Stimulated activated CD4-positive, alpha-beta T cell treated with anti-CD3 and anti-CD28 coated beads, Interleukin-4, amount 100 ng/mL, for 1 hour (primary cell): ENCODE measurements at places on chromosomes 11 and 22.

- DNase-seq: no peak
These were observed 22.6 kb upstream of the IRAG1 start for GRCh38 chr11:10716122-10716521.

GRCh38 chr11:74895340-74896116 lies 53.4 kb downstream of the XRRA1 start:
- no peak for DNase-seq

DNA sequence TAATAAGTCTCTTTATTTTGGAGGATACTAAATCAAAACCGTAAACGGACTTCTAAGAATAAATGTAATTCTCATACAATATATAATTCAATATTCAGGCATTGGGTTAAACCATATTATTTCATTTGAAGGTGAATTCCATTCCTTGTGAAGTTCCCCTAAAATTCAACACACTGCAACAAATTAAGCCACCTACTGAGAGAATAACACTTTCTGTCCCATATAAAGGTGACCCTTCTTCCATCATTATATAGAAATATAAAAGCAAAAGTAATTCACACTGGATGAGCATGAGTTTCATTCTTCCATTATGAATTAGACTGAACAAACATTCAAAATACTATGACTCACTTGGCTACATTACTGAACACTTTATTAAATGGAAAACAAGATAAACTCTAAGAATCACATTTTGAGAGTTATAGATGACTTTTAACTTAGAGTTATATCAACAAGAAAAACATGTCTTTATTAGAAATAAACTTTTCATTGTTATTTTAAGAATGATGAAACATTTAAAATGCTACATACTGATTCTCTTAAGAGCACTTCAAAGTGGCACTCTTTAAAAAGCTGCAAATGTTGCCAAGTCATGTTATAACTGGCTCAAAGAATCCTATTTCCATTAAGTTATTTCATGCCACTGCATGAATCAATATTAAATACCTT lies 2.8 kb downstream of the SESN3 start:
- no peak for DNase-seq

DNA sequence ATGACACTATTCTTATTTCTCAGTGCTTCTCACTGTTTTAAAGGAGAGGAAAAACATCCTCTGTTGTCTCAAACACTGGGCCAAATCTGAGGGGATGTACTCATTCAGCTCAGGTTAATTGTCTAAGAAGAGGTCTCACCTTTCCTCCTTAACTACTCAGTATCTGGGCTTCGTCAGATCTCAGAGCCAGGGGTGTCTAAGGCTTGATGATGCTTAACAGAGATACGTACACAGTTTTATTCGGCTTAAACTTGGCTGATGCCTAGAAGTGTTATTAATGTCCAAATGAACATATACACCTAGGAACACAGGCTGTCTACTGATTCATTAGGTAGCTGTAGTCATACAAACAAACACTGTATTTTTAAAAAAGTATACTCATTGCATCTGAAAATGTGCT lies 85.8 kb downstream of the UVRAG start:
- DNase-seq: no peak

GRCh38 chr11:110235966-110236365 lies 60.4 kb downstream of the RDX start:
- DNase-seq: no peak

GRCh38 chr11:36500315-36500721 lies 9.8 kb downstream of the TRAF6 start:
- no peak for DNase-seq

- DNase-seq: no peak
These were observed 161.5 kb upstream of the MTMR2 start for GRCh38 chr11:96085319-96085930.

DNA sequence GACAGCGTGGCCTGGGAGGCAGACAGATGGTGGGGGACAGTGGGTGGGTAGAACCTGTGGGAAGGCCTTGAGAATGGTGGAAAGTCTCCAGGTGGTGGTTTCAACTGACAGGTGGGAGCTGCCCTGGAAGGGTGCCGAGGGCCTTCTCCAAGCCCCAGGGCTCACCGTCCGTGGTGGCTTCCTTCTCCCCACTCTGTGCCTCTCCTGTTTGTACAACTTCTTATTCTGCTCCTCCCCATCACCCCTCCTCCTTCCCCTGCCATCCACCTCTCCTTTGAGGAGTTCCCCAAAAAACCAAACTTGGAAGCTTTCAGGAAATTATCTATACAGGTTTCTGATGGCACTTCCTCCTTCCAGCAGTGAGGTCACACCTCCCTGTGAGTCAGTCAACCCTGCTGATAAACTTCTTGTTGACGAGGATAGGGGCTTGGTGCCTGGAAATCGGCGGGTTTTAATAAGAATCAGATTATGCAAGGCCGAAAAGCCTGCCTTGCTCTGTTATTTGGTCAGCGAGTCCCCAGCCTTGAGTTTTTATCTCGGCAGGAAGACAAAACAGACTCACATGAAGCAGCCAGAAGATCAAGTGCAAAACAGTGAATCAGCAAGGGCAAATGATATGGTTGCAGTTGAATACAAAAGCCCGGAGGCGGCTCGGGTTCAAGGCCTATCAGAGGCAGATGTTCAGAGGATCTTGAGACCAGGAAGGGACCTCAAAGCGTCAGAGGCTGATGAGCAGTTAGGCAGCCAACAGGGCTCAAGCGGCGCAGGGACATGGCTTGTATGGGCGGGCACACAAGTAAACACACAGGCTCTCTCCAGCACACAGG lies 9.5 kb upstream of the ST3GAL4 start:
- no peak for DNase-seq

GRCh38 chr11:2713661-2714462 lies 14.1 kb upstream of the KCNQ1OT1 start:
- no peak for DNase-seq

DNA sequence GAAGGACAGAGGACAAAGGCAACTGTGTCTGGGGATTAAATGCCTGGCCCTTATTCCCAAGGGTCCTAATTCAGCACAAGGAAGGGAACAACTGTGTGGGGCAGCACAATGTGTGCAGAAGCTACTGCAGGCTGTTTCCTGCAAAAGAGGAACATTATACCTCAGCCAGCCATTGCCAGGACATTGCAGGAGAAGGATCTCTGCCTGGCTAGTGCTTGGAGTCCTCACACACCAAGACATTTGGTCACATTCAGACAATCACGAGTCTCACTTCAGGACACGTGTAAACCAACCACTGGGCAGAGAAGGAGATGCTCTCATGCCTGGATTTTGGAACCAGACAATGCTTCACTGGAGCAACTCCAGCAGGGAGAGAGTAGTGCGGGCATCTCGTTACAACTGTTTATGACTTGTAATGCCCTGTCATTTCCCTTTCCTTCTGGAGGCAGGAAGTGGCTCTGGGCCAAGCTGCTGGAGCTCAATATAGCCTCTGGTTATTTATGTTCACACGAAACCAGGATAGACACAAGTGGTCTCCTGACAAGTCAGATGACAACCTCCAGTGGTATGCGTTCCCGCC lies 23.9 kb upstream of the ZC3H12C start:
- DNase-seq: no peak

DNA sequence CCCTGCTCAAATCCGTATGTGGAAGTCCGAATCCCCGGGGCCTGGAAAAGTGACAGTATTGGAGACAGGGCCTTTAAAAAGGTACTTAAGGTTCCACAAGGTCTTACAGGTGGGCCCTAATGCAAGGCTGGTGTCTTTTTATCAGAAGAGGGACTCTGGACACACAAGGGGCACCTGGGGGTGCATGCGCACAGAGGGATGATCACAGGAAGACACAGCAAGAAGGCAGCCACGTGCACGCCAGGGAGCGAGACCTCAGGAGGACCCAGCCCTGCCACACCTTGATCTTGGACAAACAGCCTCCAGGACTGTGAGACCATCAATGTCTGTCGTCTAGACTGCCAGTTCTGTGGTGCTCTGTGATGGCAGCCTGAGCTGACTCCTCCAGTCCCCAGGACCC lies 96.5 kb downstream of the SHANK2 start:
- DNase-seq: no peak

- DNase-seq: no peak
These were observed 18.8 kb upstream of the PRSS23 start for GRCh38 chr11:86781546-86781945.

- no peak for DNase-seq
These were observed 15.8 kb upstream of the CELSR1 start for GRCh38 chr22:46553189-46553588.

GRCh38 chr11:10540546-10540914 lies 457 bp downstream of the RNF141 start:
- no peak for DNase-seq

- no peak for DNase-seq
These were observed 133.2 kb upstream of the TEAD1 start for GRCh38 chr11:12540913-12541582.

DNA sequence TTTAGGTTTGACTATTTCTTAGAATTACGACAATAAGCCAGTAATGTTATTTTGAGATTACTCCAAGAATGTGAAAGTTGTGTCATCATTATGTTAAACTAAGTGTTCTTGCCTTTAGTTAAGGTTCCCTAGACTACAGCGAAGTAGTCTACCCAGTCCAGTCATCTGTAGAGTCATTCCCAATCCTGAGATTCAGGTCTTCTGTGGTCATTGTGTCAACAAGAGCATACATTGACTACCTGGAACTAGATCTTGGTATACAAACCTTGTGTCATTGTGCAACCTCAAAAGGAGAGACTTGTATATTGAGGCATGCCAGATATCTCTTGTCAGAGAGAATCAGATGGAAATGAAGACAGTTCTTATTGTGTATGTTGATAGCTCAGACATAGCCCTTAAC lies 115.9 kb downstream of the ATM start:
- no peak for DNase-seq

- no peak for DNase-seq
These were observed 11.7 kb upstream of the ARL14EP start for GRCh38 chr11:30311189-30311588.

DNA sequence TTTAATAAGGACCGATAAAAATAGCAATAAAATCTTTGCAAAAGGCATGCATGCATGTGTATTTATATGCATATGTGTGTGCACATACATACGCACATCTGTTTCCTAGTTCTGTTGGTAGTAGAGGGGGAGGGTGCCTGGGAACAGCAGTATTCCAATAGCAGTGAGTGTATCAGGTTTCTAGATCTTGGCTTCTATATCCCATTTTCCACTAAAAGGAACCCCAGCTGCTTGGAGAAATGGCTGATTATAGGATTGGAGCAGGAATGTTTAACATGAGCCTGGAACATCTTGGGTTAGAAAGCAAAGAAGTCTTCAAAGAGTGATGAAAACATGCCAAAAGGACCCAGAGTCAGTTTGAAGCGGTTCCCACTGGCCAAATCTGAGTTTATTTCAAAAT lies 21.0 kb downstream of the TNRC6B start:
- DNase-seq: no peak

GRCh38 chr22:28112548-28113043 lies 193.5 kb upstream of the PITPNB start:
- no peak for DNase-seq

- DNase-seq: no peak
These were observed 9.5 kb downstream of the SYT7 start for GRCh38 chr11:61571337-61571736.

DNA sequence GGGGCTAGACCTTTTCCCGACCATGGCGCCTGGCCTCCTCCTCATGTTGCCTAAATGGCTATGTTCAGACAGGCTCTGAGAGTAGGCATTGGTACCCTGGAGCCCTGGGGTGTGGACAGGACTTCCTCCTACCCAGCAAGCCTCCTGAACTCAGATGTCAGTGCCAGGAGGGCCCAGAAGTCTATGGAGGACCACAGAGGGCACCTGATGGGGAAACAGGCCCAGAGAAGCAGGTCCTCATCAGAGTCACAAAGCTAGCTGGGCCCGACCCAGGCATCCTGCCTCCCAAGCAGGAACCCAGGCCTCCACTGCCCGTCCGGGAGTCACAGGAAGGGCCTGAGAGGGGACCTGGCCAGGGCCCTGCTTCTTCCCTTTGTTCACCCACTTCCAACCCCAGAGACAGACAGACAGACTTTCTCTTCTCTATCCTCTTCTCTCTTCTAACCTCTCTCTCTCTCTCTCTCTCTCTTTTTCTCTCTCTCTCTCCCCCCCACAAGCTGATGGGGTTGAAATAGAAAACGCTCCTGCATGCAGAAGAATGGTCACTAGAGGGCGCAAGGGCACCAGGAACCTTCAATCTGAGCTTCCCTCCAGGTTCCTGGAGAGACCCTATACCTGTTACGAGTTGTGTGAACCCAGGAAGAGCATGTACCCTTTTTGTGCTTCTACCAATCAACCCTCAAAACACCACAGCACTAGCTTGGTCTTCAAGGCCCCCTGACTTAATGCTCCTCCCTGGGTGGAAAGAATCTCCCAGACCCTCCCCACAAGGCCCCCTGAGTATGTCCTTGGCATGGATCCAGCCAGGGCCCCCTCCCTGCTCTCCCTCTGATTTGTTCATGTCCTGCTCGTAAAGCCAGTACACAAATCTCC lies 27.1 kb downstream of the ARAP1 start:
- DNase-seq: peak; percentile 71

- no peak for DNase-seq
These were observed 736.5 kb downstream of the DLG2 start for GRCh38 chr11:84890676-84891075.

GRCh38 chr11:71940561-71941219 lies 11.8 kb downstream of the RNF121 start:
- DNase-seq: no peak

- no peak for DNase-seq
These were observed 97.0 kb upstream of the PRR5 start for GRCh38 chr22:44604991-44605390.

GRCh38 chr11:35514481-35514880 lies 10.9 kb downstream of the PAMR1 start:
- no peak for DNase-seq
